ENCODE measurements at places on chromosomes 7 and 10.

DNA sequence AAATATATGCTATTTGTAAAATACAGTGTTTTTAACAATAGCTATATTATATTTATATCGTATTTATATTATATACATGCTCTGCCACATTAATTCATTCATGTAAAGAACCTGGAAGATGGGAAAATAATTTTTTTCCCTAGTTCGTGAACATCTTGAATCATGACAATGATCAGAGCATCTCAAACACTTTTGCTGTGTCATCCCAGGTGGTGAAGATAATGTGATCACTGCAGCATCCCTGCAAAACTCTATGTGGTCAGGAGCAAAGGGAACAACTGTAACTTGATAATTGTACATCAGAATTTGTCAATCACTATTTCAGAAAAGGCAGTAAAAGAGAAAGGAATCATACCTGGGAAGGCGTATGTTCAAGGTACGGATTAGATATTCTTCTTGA is 39.3 kb downstream of the RAPGEF5 start:
- no peak for DNase-seq

DNA sequence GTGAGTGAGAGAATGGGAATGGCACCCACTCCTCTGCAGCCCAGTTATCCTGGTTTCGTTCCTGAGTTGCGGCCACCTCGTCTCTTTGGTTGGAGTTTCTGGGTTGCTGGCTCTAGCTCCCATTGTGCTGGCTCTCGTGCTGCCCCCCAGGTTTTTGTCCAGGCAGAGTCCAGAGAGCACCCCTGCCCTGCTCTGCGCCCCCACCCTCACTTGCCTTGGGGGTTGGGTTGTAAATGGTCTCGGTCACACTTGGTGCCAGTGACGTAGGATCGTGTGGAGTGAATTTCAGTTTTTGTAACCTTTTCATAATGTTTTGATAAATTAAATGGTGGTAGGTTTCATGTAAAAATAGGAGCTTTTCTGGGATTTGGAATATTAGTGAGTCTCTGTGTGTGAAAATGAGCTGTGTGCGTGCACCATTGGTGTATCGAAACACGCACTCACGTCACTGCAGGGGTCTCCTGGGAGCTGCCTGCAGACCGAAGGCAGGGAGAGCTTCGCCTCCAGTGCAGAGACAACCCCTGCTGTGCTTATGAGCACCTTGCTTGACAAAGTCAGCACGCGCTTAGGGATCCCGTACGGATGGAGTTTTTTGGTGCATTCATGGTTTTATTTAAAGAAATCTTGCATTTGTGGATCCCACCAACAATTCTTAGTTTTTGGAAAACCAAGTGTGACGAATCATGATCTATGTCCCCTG is 32.9 kb downstream of the PFKP start:
- DNase-seq: no peak

DNA sequence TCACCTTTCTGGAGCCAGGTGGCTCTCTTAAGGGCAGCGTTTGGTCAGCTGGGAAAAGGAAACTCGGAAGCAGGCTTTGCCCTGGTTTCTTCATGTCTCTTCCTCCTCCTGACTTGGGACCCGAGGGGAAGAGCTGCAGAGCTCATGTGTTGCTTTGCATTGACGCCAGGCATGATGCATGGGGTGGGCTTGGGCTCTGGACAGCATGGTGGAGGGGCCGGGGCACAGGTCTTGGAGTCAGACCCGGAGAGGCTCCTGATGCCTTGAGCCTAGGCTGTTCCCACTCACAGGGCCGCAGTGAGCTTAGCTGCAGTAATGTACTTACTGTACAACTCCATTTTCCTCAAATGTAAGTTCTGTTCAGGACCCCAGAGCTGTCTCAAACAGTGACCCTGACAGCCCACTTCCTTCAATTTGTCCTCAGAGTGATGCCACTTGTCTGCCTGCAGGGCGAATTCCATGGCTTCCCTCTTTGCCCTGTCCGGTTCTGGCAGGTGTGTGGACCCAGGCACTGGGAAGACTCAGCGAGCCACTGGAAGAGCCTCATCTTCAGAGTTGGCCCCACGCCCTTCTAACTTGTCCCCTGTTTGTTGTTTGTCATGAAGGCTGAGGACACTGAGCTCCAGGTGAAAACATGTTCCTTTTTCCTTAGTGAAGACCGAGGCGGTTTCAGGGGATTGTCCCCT is 50.2 kb downstream of the ZNF467 start:
- DNase-seq: no peak

DNA sequence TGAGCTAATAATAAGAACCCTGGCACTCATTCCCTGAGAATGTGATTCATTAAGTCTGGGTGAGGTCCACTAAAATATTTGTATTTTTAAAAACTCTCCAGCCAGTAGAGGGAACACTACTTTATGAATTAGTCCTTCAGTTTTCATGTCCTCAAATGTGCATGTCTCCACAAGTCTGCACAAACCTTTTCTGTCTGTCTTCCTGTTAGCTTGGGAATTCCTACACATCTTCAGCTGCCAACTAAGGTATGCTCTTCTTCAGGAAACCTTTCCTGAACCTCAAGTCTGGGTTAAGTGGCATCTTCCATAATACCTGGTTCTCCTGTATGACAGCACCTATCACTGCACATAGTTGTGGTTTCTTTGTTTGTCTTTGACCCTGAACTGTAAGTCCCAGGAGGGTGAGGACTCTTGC is 119.6 kb upstream of the MKX start:
- no peak for DNase-seq

- DNase-seq: no peak
Observed at GRCh38 chr10:92031580-92031979, 108.0 kb downstream of the BTAF1 start.

DNA sequence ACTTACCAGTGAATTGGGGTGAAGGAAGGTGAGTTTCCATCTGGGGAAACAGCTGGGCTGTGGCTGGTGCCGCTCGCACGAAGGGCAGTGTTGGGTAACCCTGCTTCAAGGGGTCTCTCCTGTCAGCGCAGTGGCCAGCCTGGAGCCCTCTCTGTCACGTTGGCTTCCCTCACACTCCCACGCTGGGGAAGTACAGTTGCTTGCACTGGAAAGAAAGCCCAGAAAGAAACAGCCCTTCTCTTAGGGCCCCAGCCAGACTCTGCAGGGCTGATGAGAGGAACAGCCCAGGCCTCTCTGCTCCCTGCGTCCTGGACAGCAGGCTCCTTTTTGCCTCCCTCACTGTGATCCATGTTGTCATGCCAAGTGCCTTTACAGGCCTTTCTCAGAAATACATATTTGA is 40.3 kb upstream of the TRIM8 start:
- DNase-seq: no peak

GRCh38 chr7:47591655-47592572 is 10.0 kb upstream of the TNS3 start:
- no peak for DNase-seq

DNA sequence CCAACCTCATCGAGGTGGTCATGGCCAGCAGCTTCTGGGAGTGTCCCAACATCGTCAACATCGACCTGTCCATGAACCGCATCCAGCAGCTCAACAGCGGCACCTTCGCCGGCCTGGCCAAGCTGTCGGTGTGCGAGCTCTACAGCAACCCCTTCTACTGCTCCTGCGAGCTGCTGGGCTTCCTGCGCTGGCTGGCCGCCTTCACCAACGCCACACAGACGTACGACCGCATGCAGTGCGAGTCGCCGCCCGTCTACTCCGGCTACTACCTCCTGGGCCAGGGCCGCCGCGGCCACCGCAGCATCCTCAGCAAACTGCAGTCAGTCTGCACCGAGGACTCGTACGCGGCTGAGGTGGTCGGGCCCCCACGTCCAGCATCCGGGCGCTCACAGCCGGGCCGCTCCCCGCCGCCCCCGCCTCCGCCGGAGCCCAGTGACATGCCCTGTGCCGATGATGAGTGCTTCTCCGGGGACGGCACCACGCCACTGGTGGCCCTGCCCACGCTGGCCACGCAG is 75.0 kb downstream of the ELFN1 start:
- no peak for DNase-seq

GRCh38 chr10:35890676-35891495 is 248.8 kb upstream of the FZD8 start:
- DNase-seq: no peak

DNA sequence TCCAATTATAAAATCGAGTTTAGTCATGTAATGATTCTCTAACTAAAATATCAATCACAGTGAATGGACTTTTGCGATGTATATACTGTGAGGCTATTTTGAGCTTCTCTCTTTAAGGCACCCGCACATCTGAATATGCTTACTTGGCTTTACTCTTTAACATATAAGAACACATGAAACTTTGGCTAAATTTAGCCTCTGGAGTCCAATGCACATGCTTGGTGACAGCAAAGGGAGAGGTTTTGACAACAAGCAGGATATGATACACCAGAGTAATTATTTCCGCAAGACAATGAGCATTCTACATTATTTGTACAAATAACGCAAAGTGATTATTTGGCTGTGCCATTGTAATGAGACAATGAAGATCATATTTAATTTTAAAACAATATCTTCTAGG is 72.4 kb downstream of the ARID5B start:
- no peak for DNase-seq

- DNase-seq: no peak
Observed at GRCh38 chr7:1895664-1896515, 225.8 kb downstream of the ELFN1 start.

DNA sequence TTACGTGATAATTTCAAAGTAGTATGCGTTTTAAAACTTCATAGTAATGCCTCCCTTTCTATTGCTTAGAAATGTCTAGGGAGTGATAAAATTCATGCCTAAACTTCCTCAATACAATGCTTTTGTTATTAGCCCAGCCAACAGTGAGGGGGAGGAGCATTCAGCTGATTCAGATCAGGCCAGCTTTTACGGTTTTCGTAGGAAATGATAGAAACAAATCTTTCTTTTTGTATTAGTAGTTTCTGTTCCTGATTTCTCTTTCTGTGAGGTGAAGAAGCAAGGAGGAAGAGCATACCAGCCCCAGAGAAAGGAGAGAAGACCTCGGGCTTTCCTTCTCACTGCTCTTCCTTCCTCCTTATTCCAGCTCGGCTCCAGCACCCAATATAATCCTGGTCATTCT is 35.2 kb upstream of the ITPRID1 start:
- DNase-seq: no peak

- DNase-seq: no peak
Observed at GRCh38 chr10:17385066-17385465, 69.3 kb downstream of the ST8SIA6 start.

GRCh38 chr10:49738616-49739360 is 23.3 kb downstream of the OGDHL start:
- DNase-seq: no peak

GRCh38 chr7:42065942-42066341 is 171.1 kb downstream of the GLI3 start:
- no peak for DNase-seq

GRCh38 chr10:6701289-6701688 is 121.2 kb upstream of the PRKCQ start:
- no peak for DNase-seq

DNA sequence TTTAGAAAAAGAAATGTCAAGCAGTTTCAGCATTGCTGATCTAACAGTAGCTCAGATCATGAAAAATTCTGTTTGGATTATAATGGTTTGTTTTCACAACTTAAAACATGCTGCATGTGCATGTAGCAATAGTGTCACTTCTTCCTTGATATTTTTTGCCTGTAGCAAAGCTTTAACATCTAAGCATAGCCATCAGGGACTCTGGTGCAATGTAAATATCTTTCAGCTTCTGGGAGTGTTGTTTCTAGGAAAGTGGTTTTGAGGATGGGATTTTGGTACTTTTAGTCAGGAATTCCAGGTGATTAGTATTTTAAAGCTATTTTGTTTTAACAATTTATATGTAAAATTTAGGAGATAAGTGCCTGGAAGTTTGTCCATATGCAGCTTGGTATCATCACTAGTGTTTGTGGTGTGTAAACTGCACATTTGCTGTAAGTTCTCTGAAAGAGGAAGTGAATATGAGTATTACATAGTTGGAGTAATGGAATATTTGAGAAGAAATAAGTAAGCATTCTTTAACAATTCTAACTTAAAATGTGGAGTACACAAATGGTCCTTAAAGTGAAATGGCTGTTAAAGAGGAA is 1.9 kb downstream of the RSBN1L start:
- no peak for DNase-seq

- DNase-seq: no peak
Observed at GRCh38 chr10:75297021-75297599, 61.4 kb upstream of the COMTD1 start.

- no peak for DNase-seq
Observed at GRCh38 chr7:138185132-138185908, 109.1 kb downstream of the AKR1D1 start.

- no peak for DNase-seq
Observed at GRCh38 chr10:50613150-50613549, 10.6 kb downstream of the SGMS1 start.

DNA sequence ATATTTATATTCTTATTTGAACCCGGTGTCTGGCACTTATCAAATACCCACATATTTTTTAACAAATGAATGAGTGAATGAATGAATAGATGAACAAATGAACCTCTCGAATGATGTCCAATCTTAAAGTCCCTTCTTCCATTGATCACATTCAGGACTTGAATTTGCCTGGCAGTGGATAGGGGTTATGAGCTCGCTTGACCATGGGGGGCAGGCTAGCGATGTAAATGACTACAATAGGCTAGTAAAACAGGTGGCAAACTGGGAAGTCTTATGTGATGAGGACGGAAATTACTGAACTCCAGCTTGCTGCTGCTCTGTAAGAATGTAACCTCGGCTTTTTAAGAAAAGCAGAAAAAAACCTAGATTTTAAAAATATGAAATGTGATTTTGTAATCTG is 247.7 kb upstream of the DKK1 start:
- DNase-seq: no peak

DNA sequence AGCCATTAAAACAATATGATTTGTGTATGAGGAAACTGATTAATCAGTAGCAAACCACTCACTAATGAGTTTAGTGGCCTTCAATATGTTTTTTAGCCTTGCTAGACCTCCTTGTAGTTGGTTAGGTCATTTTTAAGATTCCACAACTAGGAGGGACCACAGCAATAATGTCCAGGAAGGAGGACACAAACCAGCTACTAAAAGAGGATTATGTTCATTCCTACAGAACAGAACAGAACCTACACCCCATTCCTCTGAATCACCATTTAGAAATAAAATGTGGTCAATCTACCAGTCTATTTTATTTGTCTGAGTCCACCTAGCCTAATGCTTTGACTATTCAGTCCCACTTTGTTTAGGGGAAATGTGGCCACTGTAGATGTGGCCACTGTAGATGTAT is 226.3 kb downstream of the GLI3 start:
- no peak for DNase-seq

GRCh38 chr10:60141896-60142559 is 235.7 kb upstream of the CCDC6 start:
- no peak for DNase-seq

GRCh38 chr10:5811387-5811821 is 1.8 kb downstream of the GDI2 start:
- no peak for DNase-seq

GRCh38 chr10:86775056-86775869 is 18.8 kb downstream of the BMPR1A start:
- DNase-seq: no peak

DNA sequence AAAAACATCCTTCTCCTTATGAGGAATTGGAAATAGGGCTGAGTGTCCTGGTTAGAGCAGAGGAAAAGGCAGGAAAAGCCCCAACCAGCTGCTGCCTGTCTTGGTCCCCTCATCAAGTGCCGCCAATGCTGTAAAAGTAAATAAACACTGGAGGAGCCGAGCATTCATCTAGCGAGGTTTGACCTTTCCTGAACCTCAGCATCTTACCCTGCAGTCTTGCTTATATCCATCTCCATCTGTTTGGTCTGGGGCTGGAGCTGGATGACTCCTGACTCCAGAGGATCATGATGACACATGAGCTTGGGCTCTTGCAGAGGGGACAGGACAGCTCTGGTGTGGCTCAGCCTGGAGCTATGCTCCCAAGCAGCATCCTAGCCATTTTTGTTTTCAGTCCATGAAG is 501.1 kb downstream of the TNS3 start:
- DNase-seq: no peak

GRCh38 chr7:127446842-127447241 is 54.3 kb upstream of the ZNF800 start:
- no peak for DNase-seq
